Ovary (tissue), 10 donors: ENCODE measurements at places on chromosomes 2 and 18.

GRCh38 chr18:9404565-9405060, 70.0 kb downstream of the TWSG1 start:
- no peak for DNase-seq
- no peak overlapping the region for H3K4me3 ChIP-seq
- no peaks in the 10 kb centered on the region for H3K36me3 ChIP-seq
- no peak overlapping the region for H3K27ac ChIP-seq
- no peaks in the 10 kb centered on the region for H3K4me1 ChIP-seq

GRCh38 chr2:215684448-215685237, 248.8 kb upstream of the FN1 start:
- no peak overlapping the region for H3K4me3 ChIP-seq
- H3K36me3 ChIP-seq, result no peaks in the 10 kb centered on the region
- no peaks in the 10 kb centered on the region for H3K27me3 ChIP-seq
- H3K4me1 ChIP-seq, result peaks cover 5% of the 10 kb centered on the region
- H3K27ac ChIP-seq, result no peak overlapping the region

DNA sequence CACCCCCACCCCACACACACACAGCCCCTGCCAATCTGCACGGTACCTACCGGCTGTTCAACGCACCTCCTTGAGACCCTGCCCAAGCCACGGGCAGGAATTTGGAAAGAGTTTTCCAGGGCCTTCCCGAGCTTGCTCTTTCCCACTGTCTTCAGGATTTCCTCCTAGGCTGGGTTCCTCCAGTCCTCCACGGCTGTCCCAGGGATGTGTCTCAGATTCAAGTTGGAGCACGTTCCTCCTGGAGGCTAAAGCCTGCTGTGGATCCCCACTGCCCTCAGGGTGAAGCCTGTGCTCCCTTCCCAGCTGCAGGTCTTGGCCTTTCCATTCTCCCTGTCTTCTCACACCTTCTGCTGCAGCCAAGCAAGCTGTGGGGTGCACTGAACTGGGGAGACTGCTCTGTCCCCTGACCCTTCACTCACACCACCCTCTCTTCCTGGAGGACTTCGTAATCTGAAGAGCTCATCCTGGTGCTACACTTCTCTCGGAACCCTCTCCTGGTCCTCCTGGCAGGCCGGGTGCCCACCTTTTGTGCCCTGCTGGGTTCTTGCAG, 54.9 kb upstream of the HS6ST1 start:
- no peaks in the 10 kb centered on the region for H3K27me3 ChIP-seq
- H3K36me3 ChIP-seq, result no peaks in the 10 kb centered on the region
- peaks cover 10% of the 10 kb centered on the region for H3K4me1 ChIP-seq
- DNase-seq, result no peak

GRCh38 chr2:197081294-197081693, 154.8 kb upstream of the PGAP1 start:
- no peaks in the 10 kb centered on the region for H3K36me3 ChIP-seq
- no peak for DNase-seq
- no peak overlapping the region for H3K4me3 ChIP-seq
- no peaks in the 10 kb centered on the region for H3K27me3 ChIP-seq
- no peak overlapping the region for H3K27ac ChIP-seq
- peaks cover 7% of the 10 kb centered on the region for H3K4me1 ChIP-seq

DNA sequence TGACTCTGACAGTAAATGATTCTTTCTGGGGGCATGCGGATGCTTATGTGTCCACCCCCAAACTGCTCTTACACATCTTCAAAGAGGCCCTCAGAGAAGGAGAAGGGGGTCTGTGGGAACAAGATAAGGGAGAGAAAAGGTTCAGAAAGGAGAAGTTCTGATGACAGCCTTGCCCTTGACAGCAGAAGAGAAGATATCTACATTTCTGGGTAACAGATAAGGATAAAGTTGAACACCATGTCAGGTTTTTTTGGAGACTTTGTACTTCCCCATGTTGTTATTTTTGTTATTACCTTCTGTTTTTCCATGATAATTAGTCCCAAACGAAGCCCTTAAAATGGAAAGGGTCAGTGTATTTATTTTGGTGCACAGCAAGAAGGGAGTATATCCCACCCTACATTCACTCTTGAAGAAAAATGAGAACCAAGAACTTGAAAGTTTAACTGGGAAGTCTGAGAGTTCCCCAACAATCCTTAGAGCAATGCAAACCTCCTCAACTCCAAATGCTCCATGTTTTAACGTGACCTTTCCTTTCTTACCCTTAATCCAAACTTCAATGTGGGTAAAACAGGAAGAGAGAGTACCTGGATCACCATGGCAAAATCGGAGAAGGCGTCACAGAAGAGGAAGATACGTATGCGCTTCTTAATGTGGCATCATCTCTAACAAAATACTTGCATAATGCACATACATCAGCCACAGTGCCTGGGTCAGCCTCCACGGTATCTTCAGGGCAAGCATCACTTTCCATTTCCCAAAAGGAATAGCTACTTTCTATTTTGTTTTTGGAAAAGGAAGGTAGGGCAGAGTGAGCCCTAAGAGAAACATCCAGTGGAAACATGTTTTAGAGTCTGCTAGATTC, 264.6 kb upstream of the STON1 start:
- H3K27me3 ChIP-seq, result no peaks in the 10 kb centered on the region
- H3K4me1 ChIP-seq, result no peaks in the 10 kb centered on the region
- no peak overlapping the region for H3K4me3 ChIP-seq
- DNase-seq, result no peak

GRCh38 chr2:4144731-4145130, 441.4 kb downstream of the DCDC2C start:
- DNase-seq, result no peak
- no peak overlapping the region for H3K4me3 ChIP-seq
- no peaks in the 10 kb centered on the region for H3K36me3 ChIP-seq
- no peaks in the 10 kb centered on the region for H3K4me1 ChIP-seq
- no peaks in the 10 kb centered on the region for H3K27me3 ChIP-seq

DNA sequence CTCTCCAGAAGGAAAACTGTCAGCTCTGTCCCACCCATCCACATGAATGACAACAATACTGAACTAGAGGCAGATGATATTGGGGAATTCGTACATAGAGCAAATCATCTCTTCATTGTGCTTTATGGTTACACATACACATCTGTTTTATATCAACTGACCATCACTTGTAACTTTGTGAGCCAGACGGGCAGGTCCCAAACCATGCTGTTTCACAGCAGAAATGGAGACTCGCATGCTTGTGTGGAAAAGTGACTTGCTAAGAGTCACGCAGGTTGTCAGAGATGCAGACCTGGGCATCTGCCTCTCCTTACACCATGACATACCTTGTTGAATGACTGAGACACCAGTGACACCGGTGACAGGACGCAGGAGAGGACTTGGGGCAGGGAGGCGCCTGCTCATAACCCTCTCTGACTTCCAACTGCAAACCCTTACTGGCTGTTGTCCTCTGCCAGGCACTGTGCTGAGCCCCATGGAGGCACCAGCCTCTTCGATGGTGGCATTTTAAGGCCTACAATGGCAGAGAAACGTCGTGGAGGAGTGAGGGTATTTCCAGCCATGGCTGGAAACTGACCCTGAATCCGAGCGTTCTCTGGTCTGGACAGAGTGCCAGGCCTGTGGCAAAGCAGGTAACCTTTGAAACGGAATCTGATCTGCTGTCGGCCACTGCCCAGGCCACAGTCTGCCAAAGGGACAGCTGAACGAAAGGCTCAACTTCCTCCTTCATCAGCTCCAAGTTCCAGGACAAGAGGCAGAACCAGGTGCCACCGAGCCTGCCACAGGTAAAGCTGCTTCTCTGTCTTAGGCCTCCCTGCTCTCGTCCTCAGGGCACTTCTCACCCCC, 26.9 kb upstream of the ROCK2 start:
- no peak for DNase-seq
- peaks cover 6% of the 10 kb centered on the region for H3K4me1 ChIP-seq
- no peaks in the 10 kb centered on the region for H3K36me3 ChIP-seq
- H3K4me3 ChIP-seq, result no peak overlapping the region
- no peak overlapping the region for H3K27ac ChIP-seq

DNA sequence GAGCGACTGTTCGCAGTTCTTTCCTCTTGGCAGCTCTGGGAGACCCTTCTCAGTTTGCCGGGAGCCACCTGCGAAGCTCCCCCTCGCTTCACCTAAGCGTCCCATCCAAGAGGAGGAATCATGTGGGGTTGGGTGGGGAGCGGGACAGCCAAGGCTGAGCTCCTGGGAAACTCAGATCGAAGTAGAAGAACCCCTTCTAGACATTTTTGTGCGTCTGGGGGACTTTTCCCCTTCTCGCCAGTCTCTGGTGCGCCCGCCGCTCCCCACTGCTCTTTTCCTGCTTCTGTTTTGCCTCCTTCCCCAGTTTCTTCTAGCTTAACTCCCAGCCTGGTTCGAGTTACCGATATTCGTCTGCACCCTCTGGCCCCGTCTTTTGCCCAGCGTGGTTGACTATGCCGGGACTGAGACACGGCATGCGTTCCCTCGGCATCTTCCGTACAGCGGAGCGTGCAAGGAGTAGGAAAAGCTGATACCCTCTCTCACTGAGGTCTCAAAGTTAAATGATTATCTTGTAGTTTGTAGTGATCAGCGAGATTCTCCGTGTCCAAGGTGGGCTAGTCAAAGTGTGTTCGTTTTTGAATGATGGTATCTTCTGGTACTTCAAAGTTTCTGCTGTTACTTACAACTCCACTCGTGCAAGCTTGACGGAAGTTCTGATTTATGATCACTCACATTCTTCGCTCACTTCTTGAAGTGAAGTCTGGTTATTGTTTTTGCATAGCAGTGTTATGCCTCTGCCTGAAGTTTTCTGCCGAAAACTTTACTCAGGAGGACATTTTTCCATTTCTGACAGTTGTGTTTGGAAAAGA, 664 bp downstream of the CAMKMT start:
- no peaks in the 10 kb centered on the region for H3K36me3 ChIP-seq
- H3K4me3 ChIP-seq, result peak overlapping the region; percentile 95

DNA sequence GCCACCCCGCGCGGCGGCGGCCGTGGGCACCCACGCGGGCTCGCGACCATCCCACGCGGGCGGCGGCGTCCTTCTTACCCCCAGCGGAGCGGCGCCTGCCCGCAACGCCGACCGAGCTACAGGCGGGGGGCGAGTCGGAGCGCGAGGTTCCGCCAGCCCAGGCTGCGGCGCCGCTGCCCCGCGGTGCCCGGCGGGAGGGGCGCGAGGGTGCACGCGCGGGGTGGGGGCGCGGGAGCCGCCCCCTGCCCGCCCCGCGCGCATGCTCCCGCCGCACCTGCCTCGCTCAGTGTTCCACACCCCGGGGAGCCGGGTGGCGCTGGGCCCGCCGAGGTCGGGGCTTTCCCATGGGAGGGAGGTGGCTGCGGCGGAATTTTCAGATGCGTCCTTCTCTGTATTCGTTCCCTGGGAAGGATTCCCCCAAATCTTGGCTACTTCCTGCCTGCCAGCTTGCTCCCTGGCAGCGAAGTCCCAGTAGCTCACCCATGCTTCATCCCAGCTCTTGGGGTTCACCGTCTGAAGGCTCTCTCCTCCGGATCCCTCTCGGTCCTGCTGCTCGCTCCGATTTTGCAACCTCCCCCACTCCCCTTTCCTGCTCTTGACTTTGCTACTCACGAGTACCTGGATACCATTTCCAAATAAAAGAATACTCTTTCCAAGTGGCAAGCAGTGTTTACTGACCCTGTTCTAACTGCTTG, at the start of gene L3MBTL4:
L3MBTL4 (minus strand) TSS at position 189 of the 695 bp plus-strand sequence. CDS start 103,286 bp downstream, outside the sequence.
- peak; percentile 72 for DNase-seq
- peak within 1 kb of the TSS; percentile 81 for H3K4me3 ChIP-seq
- peak within 1 kb of the TSS; percentile 97 for H3K27ac ChIP-seq
- H3K27me3 ChIP-seq, result no peaks in the 10 kb centered on the region
- H3K4me1 ChIP-seq, result peaks cover 2% of the 10 kb centered on the region

- H3K36me3 ChIP-seq, result no peaks in the 10 kb centered on the region
- no peak for DNase-seq
- no peaks in the 10 kb centered on the region for H3K4me1 ChIP-seq
- no peak overlapping the region for H3K27ac ChIP-seq
- no peaks in the 10 kb centered on the region for H3K27me3 ChIP-seq
- H3K4me3 ChIP-seq, result no peak overlapping the region
Measured at GRCh38 chr2:47259829-47260228, 104.7 kb upstream of the STPG4 start.

DNA sequence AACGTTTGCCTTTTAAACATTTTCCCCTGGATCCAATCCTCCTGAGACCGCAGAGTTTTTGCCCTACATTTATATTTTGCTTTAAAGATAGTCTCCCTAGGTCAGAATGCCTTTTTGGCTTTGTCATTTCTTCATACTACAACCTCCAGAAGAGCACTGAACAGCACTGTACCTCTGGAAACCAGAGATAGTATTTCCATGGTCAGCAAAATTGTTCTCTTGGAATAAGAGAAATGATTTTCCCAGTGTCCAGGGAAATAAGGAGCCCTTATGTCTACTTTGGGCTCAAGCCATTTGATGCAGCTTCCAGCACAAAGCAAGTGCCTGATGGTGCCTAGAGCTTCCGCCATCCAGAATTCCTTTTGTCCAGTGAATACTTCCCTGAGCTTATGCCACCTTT, 75.5 kb upstream of the SP5 start:
- H3K36me3 ChIP-seq, result no peaks in the 10 kb centered on the region
- no peak for DNase-seq
- H3K27ac ChIP-seq, result no peak overlapping the region
- no peak overlapping the region for H3K4me3 ChIP-seq
- no peaks in the 10 kb centered on the region for H3K4me1 ChIP-seq

GRCh38 chr2:214410918-214411554, at the start of gene VWC2L:
VWC2L (plus strand) TSS chr2:214411054; CDS start chr2:214414194, 3,140 bp downstream.
- peaks cover 3% of the 10 kb centered on the region for H3K27me3 ChIP-seq
- no peaks in the 10 kb centered on the region for H3K36me3 ChIP-seq
- peak; percentile 57 for DNase-seq
- no peak within 1 kb of the TSS for H3K27ac ChIP-seq

DNA sequence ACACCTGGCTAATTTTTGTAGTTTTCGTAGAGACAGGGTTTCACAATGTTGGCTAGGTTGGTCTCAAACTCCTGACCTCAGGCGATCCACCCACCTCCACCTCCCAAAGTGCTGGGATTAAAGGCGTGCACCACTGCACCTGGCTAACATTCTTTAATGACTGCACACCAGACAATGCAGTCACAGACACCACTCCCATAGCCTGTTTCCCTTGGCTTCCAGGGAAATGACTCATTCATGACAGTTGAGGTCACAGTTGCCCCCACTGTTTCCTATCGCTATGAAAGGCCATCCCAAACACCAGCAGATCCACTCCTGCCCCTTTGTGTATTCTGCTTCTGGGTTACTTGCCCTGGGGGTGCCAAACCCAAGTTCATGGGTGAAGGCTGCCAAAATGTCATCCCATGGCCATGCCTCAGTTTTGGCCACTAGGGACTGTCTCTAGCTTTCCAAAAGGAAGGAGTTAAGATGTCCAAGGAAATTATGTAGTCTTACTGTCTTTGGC, 8.7 kb downstream of the CHMP1B start:
- H3K27me3 ChIP-seq, result no peaks in the 10 kb centered on the region
- no peaks in the 10 kb centered on the region for H3K4me1 ChIP-seq
- DNase-seq, result no peak
- H3K36me3 ChIP-seq, result no peaks in the 10 kb centered on the region
- H3K4me3 ChIP-seq, result no peak overlapping the region

- H3K4me3 ChIP-seq, result no peak overlapping the region
- H3K27ac ChIP-seq, result no peak overlapping the region
Measured at GRCh38 chr2:44805401-44806235, 135.9 kb upstream of the SIX3 start.

GRCh38 chr18:35386600-35387100, 9.5 kb upstream of the ZNF396 start:
- H3K27me3 ChIP-seq, result no peaks in the 10 kb centered on the region
- DNase-seq, result peak; percentile 68
- no peaks in the 10 kb centered on the region for H3K4me1 ChIP-seq
- no peak overlapping the region for H3K27ac ChIP-seq
- H3K4me3 ChIP-seq, result no peak overlapping the region
- H3K36me3 ChIP-seq, result no peaks in the 10 kb centered on the region

- H3K27ac ChIP-seq, result no peak overlapping the region
- no peaks in the 10 kb centered on the region for H3K4me1 ChIP-seq
- no peaks in the 10 kb centered on the region for H3K27me3 ChIP-seq
- no peaks in the 10 kb centered on the region for H3K36me3 ChIP-seq
- DNase-seq, result no peak
Measured at GRCh38 chr2:140786585-140786984, 1344.2 kb downstream of the LRP1B start.
